ENCODE measurements at places on chromosomes 4 and X. TPM values are rescaled to one million over a fixed set of nuclear protein-coding genes. Genes with fewer than 3 reads are reported as not detected.

GRCh38 chr4:10730019-10730418, 45.5 kb upstream of the CLNK start:
- DNase-seq, result no peak
- no peak overlapping the region for H3K27ac ChIP-seq
- H3K4me1 ChIP-seq, result no peaks in the 10 kb centered on the region
- no peak overlapping the region for H3K4me3 ChIP-seq

- no peaks in the 10 kb centered on the region for H3K27me3 ChIP-seq
- peak; percentile 52 for DNase-seq
- peak within 1 kb of the TSS; percentile 49 for H3K4me3 ChIP-seq
- no peaks in the 10 kb centered on the region for H3K36me3 ChIP-seq
- no peaks in the 10 kb centered on the region for H3K4me1 ChIP-seq
Observed at GRCh38 chrX:54495814-54496516, at the start of gene FGD1. FGD1 (minus strand) TSS chrX:54496234; CDS start chrX:54495432, 802 bp downstream.

DNA sequence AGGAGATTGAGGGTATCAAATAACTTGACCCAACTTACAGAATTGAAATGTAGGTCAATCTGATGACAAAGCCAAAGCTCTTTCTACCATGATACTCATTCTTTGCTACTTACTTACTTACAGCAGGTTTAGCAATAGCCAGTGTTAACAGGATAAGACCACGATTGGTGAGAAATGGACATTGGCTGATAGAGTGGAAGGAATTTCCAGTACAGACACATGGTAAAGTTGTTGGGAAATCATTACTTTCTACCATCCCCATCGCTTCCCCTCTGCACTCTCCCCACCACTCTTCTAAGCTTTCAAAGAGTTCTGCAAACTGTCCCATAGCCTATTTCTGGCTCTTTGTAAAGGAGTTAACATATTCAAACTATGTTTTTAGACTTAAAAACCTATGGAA, 119.7 kb downstream of the CHRNA9 start:
- H3K27me3 ChIP-seq, result no peaks in the 10 kb centered on the region
- no peak overlapping the region for H3K4me3 ChIP-seq
- H3K36me3 ChIP-seq, result no peaks in the 10 kb centered on the region
- H3K4me1 ChIP-seq, result peaks cover 4% of the 10 kb centered on the region
- no peak for DNase-seq

DNA sequence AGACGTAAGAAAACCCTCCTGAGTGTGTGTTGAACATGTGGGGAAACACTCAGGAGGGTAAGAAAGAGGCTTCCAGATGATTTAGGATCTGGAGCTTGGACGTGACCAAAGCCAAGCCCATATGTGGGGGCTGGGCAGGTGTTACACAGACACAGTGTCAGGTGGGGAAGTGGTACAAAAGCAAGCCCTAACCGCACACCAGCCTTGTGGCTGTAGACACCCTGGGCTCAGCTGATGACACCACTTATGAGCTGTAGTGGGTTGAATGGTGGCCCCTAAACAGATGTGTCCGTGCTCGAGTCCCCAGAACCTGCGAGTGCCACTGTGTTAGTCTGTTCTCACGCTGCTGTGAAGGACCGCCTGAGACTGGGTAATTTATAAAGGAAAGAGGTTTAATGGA, 25.0 kb upstream of the NSG1 start:
- no peak for DNase-seq
- H3K4me1 ChIP-seq, result no peaks in the 10 kb centered on the region

CTAG1A gene
- 11.8 TPM for total RNA-seq

DNA sequence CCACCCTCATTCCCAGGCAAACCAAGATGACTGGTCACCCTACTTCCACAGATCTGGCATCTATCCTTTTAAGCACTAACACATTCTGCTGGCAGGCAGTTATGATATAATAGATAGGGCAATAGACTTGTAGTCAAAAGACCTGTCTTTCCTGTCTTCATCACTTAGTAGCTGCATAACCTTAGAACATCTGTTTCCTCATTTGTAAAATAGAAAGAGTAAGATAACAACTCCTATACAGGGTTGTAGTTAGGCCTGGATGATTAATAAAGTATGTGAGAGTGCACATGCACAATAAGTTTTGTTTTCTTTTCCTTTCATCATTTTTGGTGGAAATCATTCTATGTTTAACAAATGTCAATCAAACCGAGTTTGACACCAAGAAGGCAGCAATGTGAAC, 72.1 kb downstream of the GPR82 start:
- no peak overlapping the region for H3K4me3 ChIP-seq
- DNase-seq, result no peak
- no peaks in the 10 kb centered on the region for H3K36me3 ChIP-seq
- H3K27ac ChIP-seq, result no peak overlapping the region

GRCh38 chr4:99179626-99180025, 35.5 kb upstream of the ADH4 start:
- no peaks in the 10 kb centered on the region for H3K36me3 ChIP-seq
- H3K27me3 ChIP-seq, result no peaks in the 10 kb centered on the region
- H3K27ac ChIP-seq, result no peak overlapping the region
- no peak for DNase-seq
- H3K4me3 ChIP-seq, result no peak overlapping the region

- H3K27me3 ChIP-seq, result no peaks in the 10 kb centered on the region
- no peak overlapping the region for H3K27ac ChIP-seq
- no peak overlapping the region for H3K4me3 ChIP-seq
- no peak for DNase-seq
- H3K4me1 ChIP-seq, result no peaks in the 10 kb centered on the region
- no peaks in the 10 kb centered on the region for H3K36me3 ChIP-seq
Observed at GRCh38 chr4:53551958-53552357, 39.3 kb downstream of the LNX1 start.

HMX1 gene
- not detected for total RNA-seq

GRCh38 chr4:52788806-52789205, 37.6 kb upstream of the ERVMER34-1 start:
- no peaks in the 10 kb centered on the region for H3K27me3 ChIP-seq
- no peak overlapping the region for H3K4me3 ChIP-seq

LRIT3 gene
- total RNA-seq, result 0.27 TPM

DGKK gene
- 0.06 TPM for total RNA-seq

CD99 gene
- 384 TPM for total RNA-seq

- DNase-seq, result no peak
- H3K27me3 ChIP-seq, result no peaks in the 10 kb centered on the region
- no peaks in the 10 kb centered on the region for H3K4me1 ChIP-seq
- no peak overlapping the region for H3K4me3 ChIP-seq
- no peak overlapping the region for H3K27ac ChIP-seq
Observed at GRCh38 chr4:149077181-149077580, 635.0 kb upstream of the NR3C2 start.

GRCh38 chr4:54439831-54440243, 210.7 kb downstream of the PDGFRA start:
- no peak overlapping the region for H3K4me3 ChIP-seq
- no peaks in the 10 kb centered on the region for H3K4me1 ChIP-seq
- DNase-seq, result no peak

NEUROG2 gene
- total RNA-seq, result not detected

DNA sequence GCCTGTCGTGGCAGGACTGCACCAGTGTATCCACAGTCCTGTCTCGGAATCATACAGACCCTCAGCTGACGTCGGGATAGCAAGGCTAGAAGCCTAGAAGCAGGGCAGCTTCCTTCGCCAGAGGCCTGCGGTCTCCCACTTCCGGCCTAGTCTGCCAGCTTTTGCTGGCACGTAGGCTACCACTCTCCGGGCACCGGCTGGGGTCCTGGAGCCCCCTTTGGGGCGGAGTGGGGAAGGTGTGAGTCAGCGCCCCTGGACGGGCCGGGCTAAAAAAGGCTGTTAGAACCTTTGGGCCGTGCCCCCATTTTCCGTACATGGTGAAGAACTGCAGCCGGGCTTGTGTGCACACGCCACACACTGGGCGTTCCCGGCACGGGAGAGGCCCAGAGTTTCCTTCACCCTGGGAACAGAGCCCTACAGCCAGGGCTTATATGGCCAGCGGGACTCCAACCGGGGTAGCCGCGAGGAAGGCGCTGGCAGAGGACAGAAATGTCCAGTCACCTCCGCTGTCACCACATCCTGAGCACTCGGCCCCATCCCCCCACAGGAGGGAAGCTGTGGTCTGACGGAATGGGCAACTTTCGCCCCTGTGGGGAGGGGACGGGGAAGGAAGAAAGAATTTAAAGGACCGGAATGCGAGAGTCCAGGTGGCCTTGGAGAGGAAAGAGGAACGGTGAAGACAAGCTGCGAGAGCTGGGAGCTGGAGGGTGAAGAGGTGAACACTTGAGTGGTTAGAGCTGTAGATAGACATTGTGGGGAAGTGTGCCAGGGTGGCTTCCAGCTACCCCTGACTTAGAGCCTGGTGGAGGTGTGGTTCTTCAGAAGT, 4.6 kb downstream of the MAGIX start:
- peak overlapping the region; percentile 87 for H3K27ac ChIP-seq
- no peaks in the 10 kb centered on the region for H3K4me1 ChIP-seq
- H3K36me3 ChIP-seq, result no peaks in the 10 kb centered on the region
- peak overlapping the region; percentile 21 for H3K4me3 ChIP-seq
- H3K27me3 ChIP-seq, result no peaks in the 10 kb centered on the region

GRCh38 chr4:168097161-168097560, 4.8 kb downstream of the ANXA10 start:
- no peaks in the 10 kb centered on the region for H3K36me3 ChIP-seq
- no peaks in the 10 kb centered on the region for H3K4me1 ChIP-seq
- H3K4me3 ChIP-seq, result no peak overlapping the region
- H3K27ac ChIP-seq, result no peak overlapping the region
- DNase-seq, result no peak
- H3K27me3 ChIP-seq, result no peaks in the 10 kb centered on the region

GRCh38 chrX:4240541-4241194, 527.2 kb upstream of the PRKX start:
- no peak overlapping the region for H3K27ac ChIP-seq
- no peaks in the 10 kb centered on the region for H3K27me3 ChIP-seq
- no peaks in the 10 kb centered on the region for H3K36me3 ChIP-seq
- DNase-seq, result no peak
- H3K4me3 ChIP-seq, result no peak overlapping the region

DNA sequence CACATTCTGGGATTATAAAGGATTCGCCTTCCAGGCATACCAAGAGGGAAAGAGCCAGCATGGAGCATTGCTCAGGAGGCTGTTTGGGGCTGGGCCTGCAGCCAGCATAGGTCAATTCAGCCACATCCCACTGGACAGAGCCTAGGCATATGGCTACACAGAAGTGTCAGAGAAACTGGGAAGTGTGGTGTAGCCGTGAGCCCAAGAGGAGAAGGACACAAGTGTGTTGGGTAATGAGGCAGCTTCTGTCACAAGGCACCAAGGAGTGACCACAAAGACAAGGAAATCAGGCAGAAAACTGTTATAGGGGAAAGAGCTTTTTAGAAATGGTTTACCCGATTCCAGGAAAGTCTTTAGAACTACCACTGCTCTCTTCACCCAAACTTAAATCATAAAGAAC, 178.6 kb upstream of the TBL1X start:
- H3K4me3 ChIP-seq, result no peak overlapping the region
- no peak for DNase-seq
- no peaks in the 10 kb centered on the region for H3K4me1 ChIP-seq
- H3K36me3 ChIP-seq, result no peaks in the 10 kb centered on the region
- no peak overlapping the region for H3K27ac ChIP-seq

GRCh38 chr4:45741897-45742296, 382.0 kb downstream of the GABRG1 start:
- H3K27me3 ChIP-seq, result no peaks in the 10 kb centered on the region
- H3K4me1 ChIP-seq, result no peaks in the 10 kb centered on the region
- DNase-seq, result no peak
- H3K27ac ChIP-seq, result no peak overlapping the region
- no peak overlapping the region for H3K4me3 ChIP-seq
- H3K36me3 ChIP-seq, result no peaks in the 10 kb centered on the region

DNA sequence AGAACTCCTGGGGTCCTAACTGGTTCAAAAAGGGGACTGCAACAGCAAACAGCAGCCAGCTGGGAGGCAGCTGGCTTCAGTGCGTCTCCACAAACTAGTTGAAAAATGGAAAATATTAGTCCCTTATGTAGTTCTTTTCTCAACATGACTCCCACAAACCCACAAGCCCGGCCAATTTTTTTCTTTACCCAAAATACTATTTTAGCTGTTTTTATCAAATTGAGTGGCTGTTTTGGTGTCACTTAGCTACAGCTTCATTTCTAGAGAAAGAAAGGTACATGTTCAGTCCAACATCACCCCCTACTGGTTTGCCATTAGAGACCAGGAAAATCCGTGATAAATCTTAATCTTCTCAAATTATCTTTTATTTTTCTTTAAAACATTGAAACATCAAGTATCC, 97.2 kb downstream of the GUCY2F start:
- no peaks in the 10 kb centered on the region for H3K4me1 ChIP-seq
- no peaks in the 10 kb centered on the region for H3K36me3 ChIP-seq
- H3K4me3 ChIP-seq, result no peak overlapping the region

RAB40AL gene
- 0.59 TPM for total RNA-seq

DNA sequence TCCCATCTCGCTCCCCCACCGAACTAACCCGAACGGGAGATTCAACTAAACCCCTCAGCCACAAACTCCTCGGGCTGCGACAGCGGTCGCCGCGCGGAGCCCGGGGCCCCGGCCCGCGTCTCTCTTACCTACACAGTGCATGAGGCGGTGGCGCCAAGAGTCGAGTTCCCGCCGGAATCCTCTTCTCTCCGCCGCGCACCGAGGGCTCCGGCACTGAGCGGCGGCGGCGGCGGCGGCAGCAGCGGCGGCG, 160 bp downstream of the LCORL start:
- peak overlapping the region; percentile 85 for H3K27ac ChIP-seq
- no peak for DNase-seq
- H3K27me3 ChIP-seq, result no peaks in the 10 kb centered on the region
- H3K4me3 ChIP-seq, result peak overlapping the region; percentile 91
- no peaks in the 10 kb centered on the region for H3K36me3 ChIP-seq
- no peaks in the 10 kb centered on the region for H3K4me1 ChIP-seq

GRCh38 chrX:67289055-67289499, 254.7 kb upstream of the AR start:
- no peak overlapping the region for H3K27ac ChIP-seq
- H3K4me1 ChIP-seq, result no peaks in the 10 kb centered on the region
- H3K36me3 ChIP-seq, result no peaks in the 10 kb centered on the region
- no peak overlapping the region for H3K4me3 ChIP-seq

PNCK gene
- 50.6 TPM for total RNA-seq

GRCh38 chrX:149950681-149951080, 12.4 kb upstream of the EOLA2 start:
- no peaks in the 10 kb centered on the region for H3K36me3 ChIP-seq
- no peak overlapping the region for H3K4me3 ChIP-seq
- H3K27me3 ChIP-seq, result no peaks in the 10 kb centered on the region
- DNase-seq, result peak; percentile 16

GATA1 gene
- total RNA-seq, result not detected
